Left forelimb (tissue), 1 donor: ENCODE measurements at places on chromosomes 13 and 19.

- DNase-seq = no peak
Measured at GRCh38 chr19:22427547-22427946, 5.4 kb upstream of the ZNF98 start.

GRCh38 chr19:4877753-4878490 is 10.5 kb upstream of the PLIN3 start:
- no peak for DNase-seq

DNA sequence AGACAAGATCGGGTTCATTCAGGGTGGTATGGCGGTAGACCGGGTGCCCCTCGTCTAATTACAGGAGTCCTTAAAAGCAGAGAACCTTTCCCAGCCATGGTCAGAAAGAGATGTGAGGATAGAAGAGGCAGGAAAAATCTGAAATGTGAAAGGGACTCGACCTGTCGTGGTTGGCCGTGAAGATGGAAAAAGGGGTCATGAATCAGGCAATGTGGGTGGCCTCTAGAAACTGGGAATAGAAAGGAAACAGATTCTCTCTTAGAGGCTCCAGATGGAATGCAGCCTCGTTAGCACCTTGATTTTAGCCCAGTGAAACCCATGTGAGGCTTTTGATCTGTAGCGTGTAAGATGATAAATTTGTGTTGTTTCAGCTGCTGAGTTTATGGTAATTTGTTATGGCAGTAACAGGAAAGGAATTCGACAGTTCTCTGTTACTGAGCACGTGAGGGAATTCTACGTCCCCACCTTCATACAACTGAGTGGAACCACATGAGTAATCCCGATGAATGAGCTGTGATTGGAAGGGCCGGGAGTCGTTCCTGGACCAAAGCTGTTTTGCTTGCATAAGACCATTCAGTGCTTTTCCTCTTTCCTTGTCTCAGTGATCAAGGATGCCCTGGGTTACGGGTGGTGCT is 11.0 kb upstream of the CA11 start:
- no peak for DNase-seq

DNA sequence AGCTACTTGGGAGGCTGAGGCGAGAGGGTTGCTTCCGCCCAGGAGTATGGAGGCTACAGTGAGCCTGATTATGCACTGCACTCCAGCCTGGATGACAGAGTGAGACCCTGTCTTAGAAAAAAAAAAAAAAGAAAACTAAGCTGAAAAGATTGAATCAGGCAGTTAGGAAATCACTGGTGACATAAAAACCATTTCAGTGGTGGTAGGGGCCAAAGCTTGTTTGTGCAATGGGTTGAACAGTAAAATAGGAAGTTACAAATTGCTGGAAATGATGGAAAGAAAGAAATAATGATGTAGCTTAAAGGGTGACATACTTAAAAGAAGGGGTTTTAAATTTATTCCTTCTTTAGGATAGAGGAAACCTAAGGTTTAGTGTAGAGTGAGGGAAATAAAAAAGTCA is 4.8 kb upstream of the OXGR1 start:
- DNase-seq = no peak

- DNase-seq = no peak
Measured at GRCh38 chr19:8571006-8571411, 6.2 kb downstream of the MYO1F start.

DNA sequence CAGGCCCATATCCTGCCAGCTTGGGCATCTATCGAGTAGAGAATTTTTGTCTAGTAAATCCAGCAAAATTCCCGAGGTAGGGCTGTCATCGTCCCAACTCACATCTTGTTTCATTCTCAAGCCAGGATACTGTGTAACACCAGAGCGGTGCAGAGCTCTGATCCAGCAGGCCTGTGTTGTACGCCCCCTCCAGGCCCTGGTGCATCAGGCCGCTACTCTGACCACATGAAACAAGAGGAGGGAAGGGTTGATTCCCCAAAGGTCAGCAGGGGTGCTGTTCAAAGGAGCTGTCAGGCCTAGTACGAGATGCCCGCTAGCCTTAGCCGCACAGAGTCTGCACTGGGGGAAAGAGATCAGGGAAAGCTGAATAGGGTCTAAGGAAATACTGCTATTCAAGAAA is 276.0 kb downstream of the SLC7A1 start:
- DNase-seq = no peak

GRCh38 chr13:43786766-43787517 is at the start of gene ENOX1:
TSS of gene ENOX1 (minus strand) at chr13:43786972.
- peak; percentile 91 for DNase-seq

DNA sequence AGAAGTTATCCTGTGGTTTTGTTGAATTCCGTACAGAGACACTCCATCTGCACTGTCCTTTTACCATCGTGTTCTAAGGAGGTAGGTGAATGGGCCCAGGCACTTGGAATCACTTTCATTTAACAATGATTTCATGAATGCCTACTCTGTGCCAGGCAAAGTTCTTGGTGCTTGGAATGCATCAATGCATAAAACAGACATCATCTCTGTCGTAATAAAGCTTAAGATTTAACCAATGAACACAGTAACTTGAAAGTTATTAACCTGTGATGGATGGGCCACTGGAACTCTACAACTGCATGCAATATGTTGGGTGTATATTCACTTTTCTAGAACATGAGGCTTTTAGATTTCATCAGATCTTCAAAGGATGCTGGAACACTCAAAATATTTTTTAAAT is 14.1 kb upstream of the STARD13 start:
- no peak for DNase-seq

DNA sequence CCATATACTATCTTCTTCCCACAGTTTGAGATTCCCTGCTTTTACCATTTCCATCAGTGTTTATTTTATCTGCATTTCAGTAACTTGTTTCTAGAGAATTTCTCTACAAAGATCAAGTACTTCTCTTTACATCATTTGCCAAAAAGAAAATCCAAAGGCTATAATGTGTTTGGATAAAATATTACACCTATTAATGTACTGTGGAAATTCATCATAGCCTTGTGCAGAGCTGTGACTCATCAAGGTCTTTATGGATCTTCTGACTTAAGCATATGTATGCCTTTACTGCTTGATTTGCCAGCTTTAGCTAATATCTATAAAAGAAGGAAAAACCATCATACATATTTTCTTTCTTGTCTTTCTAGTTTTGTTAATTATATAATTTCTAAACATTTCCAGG is 9.6 kb upstream of the HTR2A start:
- no peak for DNase-seq

DNA sequence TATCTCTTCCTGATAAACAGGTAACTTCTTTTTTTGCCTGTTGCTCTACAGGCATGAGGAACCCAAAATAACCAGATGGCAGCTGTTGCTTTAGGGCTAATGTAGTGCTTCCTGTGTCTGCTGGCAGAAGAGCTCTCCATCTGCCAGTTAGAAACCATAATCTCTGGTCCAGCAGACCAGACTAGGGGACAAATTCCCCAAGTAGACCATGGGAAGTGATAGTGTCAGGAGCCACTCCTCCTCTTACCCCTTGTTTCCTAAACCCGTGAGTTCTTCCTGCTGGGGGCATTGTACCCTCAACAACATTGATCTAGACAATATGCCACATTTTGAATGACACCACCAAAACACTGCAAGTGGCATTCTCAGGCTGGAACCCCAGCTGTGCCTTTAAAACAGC is 135.9 kb downstream of the DLEU7 start:
- no peak for DNase-seq

GRCh38 chr19:6219147-6219525 is 60.6 kb downstream of the MLLT1 start:
- no peak for DNase-seq
